ENCODE measurements at places on chromosomes 11 and 22. TPM values are rescaled to one million over a fixed set of nuclear protein-coding genes. Genes with fewer than 3 reads are reported as not detected.

DNA sequence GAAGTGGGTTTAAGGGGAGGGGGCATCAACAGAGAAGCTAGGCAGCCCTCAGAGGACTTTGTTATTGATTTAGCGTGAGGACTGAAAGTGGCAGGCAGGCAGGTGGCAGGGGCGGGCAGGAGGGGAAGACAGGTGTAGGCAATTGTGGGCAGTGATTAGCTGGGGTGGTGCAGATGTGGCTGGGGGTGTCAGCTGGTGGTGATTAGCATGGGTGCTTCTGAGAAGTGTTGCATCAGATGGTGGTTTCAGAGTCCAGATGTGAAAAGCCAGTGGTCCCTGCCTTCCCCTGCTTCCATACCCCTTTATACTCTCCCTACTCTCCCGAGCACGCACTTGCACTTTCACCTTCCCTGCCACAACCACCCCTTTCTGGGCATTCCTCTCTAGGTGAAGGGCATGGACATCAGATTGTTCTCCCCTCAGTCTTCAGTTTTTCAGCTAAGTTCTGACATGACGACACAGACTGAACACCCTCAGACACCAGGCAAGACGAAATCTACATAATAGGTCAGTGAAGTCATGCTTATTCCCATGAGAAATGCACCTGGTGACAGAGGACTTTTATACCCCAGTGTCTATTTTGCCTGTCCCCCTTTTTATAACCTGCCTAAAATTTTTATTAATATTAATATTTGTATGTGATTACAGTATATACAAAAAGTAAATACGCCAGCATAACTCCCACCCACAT is 435.7 kb upstream of the CADM1 start:
- DNase-seq = no peak

GRCh38 chr11:13277768-13278608 is at the start of gene BMAL1:
TSS of gene BMAL1 (plus strand) at chr11:13277790. CDS start at chr11:13354309, 76,519 bp downstream.
- peak; percentile 44 for DNase-seq

- DNase-seq = no peak
Observed at GRCh38 chr11:17571431-17572358, 24.6 kb downstream of the OTOG start.

DNA sequence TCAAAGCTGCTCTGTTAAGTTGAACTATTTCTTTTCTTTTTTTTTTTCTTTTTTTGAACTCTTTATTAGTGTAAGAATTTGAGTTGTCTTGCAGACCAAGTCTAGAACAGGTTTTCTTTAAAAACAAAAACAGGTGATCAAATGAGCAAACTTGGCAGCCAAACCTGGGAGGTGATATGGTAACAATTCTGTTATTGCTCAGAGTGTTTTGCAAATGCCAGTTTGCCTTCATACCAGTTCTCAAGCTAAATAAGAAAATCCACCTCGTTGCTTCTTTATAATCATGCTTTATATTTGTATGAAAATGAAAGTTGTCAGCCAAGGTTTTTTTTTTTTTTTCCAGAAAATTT is 76.9 kb downstream of the DEPDC5 start:
- DNase-seq = no peak

DNA sequence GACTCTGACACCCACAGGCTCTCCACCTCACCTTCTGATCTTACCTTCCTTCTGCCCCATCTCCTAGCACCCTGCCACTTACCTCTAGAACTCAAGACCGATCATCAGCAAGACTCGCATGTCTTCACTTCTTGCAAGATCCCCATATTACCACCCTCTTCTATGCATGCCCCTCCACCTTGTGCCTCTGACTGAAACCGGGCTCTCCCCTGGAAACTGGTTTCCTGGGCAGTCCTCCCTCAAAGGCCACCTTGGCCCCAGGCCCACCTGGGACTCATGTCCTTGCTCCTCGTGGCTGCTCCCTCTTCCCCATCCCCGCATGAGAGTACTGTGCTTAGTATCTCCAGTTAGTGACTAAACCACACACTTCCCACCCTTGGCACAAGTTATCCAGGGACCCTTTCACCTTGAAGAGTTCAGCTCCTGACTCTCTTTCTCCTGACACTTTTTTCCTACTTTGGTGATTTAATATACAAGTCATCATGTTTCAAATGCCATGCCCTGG is 136.7 kb downstream of the SPATA19 start:
- no peak for DNase-seq

DNA sequence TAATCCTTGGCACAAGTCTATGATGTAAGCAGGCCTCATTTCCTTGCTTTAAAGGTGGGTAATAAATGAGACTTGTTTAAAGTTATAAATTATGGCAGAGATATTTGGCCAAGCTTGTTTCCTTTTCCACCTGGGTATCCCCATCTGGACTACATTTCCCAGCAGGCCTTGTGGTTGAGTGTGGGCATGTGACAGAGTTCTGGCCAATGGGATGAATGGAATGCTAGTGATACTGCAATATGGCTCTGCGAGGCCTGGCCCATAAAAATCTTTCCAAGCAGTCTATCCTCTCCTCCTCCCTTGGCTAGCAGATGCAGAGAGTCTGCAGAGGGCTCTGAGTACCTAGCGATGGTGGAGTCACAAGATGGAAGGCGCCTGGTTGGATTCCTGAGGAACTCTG is 102.5 kb downstream of the TIMP3 start:
- peak; percentile 76 for DNase-seq

GRCh38 chr11:121611242-121611641 is 158.5 kb upstream of the SORL1-AS1 start:
- no peak for DNase-seq

DNA sequence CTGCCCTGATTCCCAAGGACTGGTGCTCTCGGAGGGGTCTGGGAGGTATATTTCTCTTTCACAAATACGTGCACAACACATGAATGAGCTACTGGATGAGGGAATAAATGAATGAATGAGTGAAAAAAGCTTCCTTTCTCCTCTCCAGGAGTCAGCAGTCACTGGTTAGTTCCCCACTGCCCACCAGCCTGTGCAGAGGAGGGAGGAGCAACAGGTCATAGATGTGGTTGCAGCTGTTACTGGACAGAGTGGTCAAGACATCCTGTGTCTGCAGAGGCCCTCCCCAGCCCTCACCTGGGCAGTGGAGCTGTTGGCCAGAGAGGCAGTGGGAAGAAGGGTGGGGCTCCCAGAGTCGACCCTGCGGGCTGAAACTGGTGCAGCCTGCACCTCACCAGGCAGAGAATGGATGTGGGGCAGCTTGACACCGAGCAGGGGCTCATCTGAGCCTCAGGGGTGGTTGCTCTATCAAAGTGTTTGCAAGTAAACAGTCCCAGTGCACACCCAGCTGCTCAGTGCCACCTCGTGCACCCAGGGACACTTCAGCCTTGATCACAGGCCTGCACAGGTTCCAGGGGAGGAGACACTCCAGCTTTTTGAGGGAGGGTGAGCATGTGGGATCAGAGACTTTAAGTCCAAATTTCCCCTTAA is 1.4 kb upstream of the VPREB1 start:
- DNase-seq = no peak

DNA sequence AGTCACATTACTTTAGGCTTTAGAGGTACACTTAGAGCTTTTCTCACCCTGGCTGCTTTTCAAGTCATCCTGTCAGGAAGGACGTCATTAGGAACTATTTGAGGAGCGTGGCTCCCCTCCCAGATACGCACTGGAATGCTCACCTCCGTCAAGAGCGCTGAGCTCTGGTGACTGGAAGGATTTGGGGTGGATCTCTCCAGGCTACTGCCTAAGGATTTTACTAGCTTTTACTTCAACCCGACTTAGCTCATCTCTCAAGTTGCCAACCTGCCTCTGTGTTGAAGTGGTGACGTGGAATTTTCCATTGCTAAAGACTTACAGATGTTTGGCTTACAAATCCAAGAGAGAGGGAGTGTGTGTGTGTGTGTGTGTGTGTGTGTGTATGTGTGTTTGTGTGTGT is 355.3 kb upstream of the CCDC90B start:
- DNase-seq = peak; percentile 85

GRCh38 chr22:38777087-38777671 is 16.8 kb downstream of the DNAL4 start:
- no peak for DNase-seq

GRCh38 chr11:103453126-103453525 is 343.9 kb downstream of the DYNC2H1 start:
- no peak for DNase-seq

DNA sequence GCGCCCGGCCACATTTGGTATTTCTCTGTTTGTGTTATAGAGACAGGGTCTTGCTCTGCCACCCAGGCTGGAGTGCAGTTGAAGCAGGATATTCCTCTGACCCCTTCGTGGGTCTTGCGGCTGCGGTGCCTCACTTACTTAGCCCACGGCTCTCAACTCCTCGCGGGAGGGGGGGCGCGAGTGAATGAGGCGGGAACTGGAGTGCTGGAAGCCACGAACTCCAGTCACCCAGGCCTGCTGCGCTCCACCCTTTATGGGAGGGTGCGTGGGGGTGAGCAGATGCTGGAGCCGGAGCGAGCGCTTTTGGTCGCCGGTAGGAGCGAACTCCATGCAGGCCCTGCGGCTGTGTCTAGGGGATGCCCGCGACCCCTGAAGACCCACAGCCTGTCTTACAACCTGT is 1.8 kb downstream of the C11orf54 start:
- no peak for DNase-seq

DNA sequence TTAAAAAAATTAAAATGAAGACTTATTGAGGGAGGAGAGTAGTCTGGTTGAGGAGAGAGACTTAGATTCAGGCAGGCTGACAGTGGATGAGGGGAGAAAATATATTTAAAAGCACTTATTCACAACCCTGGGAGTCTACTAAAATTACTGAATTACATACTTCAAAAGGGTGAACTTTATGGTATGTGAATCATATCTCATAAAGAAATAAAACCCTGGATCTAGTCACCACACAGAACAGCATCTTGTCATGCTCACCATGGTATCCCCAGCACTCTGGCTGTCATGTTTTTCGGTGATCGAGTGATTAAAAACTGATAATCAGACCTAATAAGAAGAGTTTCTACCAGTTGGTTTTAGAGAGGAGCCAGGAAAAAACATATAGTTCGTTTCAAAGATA is 11.0 kb downstream of the TEAD1 start:
- no peak for DNase-seq

DNA sequence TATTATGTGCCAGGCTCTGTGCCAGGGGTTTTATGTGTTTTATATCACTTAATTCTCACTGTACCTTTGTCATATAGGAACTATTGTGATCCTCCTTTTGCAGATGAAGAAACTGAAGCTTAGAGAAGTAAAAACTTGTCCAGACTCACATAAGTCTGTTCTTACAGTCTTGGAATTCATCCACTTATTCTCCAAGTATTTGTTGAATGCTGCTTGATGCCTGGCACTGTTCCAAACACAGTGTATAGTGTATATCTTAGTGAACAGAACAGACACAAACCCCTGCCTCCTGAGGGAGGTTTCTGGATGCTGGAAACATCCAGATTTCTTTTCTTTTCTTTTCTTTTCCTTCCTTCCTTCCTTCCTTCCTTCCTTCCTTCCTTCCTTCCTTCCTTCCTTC is 29.0 kb upstream of the FGF3 start:
- DNase-seq = peak; percentile 90

- DNase-seq = no peak
Observed at GRCh38 chr22:27788500-27789288, 12.9 kb downstream of the MN1 start.

DNA sequence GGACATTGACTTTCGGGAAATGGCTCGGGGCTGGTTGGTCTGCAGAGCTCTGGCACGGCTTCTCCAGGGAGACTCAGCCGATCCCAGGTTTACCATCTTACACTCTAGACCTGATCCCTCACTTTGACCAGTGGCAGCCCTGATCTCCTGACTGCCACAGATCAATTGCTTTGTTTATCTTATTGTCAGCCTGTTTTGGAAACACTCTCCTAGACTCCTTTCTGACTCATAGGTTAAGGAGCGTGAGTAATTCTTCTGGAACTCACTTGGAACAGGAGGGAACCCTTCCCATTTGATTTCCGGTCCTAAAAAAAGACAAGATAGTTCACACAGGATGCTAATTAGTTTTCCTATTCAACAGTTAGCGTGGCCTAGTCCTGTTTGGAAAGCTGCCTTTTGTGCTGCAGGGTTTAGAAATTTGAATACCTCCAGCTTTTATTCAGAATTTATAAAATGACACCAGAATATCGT is 16.0 kb upstream of the BMAL1 start:
- DNase-seq = peak; percentile 47

GRCh38 chr11:69010361-69010891 is 2.6 kb downstream of the MRGPRF start:
- DNase-seq = peak; percentile 50

- DNase-seq = peak; percentile 60
Observed at GRCh38 chr22:33038131-33038772, 19.9 kb downstream of the SYN3 start.

GRCh38 chr11:91790346-91791170 is 434.1 kb upstream of the FAT3 start:
- DNase-seq = peak; percentile 94

- DNase-seq = no peak
Observed at GRCh38 chr11:19374151-19374569, 133.4 kb upstream of the E2F8 start.

DNA sequence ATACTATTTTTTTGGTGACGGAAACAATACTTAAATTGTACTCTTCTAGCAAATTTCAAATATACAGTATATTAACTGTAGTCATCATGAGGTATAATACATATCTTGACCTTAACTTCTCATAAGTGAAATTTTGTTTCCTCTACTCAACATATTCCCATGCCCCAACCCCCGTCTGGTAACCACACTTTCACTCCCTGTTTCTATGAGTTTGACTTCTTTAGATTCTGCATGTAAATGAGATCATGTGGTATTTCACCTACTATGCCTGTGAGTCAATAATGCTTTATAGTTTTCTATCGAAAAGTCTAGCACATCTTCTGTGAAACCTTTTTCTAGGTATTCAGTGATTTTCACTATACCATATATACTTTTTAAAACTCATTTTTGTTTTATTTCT is 663.2 kb downstream of the CNTN5 start:
- no peak for DNase-seq

GRCh38 chr11:65188486-65188885 is 6.8 kb downstream of the CAPN1 start:
- no peak for DNase-seq

MUC5AC gene
- not detected for total RNA-seq

STK33 gene
- 8.2 TPM for total RNA-seq

PKDREJ gene
- 0.10 TPM for total RNA-seq

GLYATL1 gene
- 1.4 TPM for total RNA-seq

HSCB gene
- total RNA-seq = 13.2 TPM

GLB1L3 gene
- total RNA-seq = not detected

SLC22A6 gene
- total RNA-seq = not detected

CD3E gene
- total RNA-seq = not detected

Measured in tongue (tissue), 3 donors.